Hematopoietic multipotent progenitor cell (in vitro differentiated cells): ENCODE measurements at places on chromosomes 5 and 9. TPM values are rescaled to one million over a fixed set of nuclear protein-coding genes. Genes with fewer than 3 reads are reported as not detected.

- DNase-seq = peak; percentile 38
These were observed 5.9 kb upstream of the EGR1 start for GRCh38 chr5:138459311-138459933.

DNA sequence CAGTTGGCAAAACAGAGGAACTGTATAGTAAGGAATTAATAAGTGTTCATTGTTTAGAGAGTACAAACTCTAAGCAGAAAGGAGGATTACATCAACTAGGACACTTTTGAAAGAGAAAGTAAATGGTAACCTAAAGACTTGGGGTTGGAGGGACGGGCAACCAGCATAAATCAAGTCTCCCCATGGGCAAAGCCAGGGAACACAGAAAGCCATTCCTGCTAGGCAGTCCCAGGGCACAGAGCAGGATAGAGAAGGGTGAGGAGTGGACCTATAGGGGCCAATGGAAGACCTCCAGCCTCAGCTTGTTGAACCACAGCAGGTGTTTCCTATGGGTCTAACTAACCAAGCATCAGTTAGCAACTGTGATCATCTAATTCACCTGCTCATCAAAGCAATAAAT, 9.2 kb upstream of the ERAP1 start:
- no peak for DNase-seq

GRCh38 chr5:136174021-136174659, 18.8 kb downstream of the SMIM32 start:
- DNase-seq = no peak

GRCh38 chr9:96554801-96555566, 64.7 kb downstream of the CDC14B start:
- no peak for DNase-seq

- DNase-seq = no peak
These were observed 512.2 kb downstream of the ZNF608 start for GRCh38 chr5:124234022-124234769.

The INSL4 gene
- not detected for total RNA-seq

The MED7 gene
- total RNA-seq = 6.2 TPM
